ENCODE measurements at places on chromosomes 12 and 14. TPM values are rescaled to one million over a fixed set of nuclear protein-coding genes. Genes with fewer than 3 reads are reported as not detected.

SIX6 gene
- not detected for total RNA-seq

PLA2G1B gene
- total RNA-seq, result not detected

HOXC11 gene
- not detected for total RNA-seq

GRCh38 chr12:113347-113746 lies 46.8 kb downstream of the IQSEC3 start:
- H3K27me3 ChIP-seq, result no peaks in the 10 kb centered on the region
- no peaks in the 10 kb centered on the region for H3K36me3 ChIP-seq
- peaks cover 17% of the 10 kb centered on the region for H3K4me1 ChIP-seq
- no peak for DNase-seq
- no peak overlapping the region for H3K27ac ChIP-seq

- no peak overlapping the region for H3K27ac ChIP-seq
- no peak for DNase-seq
Measured at GRCh38 chr12:39006286-39006685, 100.9 kb upstream of the CPNE8 start.

- peaks cover 10% of the 10 kb centered on the region for H3K4me1 ChIP-seq
- no peak for DNase-seq
- H3K27ac ChIP-seq, result no peak overlapping the region
- H3K4me3 ChIP-seq, result no peak overlapping the region
- H3K27me3 ChIP-seq, result no peaks in the 10 kb centered on the region
Measured at GRCh38 chr12:131591714-131592709, 118.9 kb upstream of the SFSWAP start.

- no peaks in the 10 kb centered on the region for H3K4me1 ChIP-seq
- DNase-seq, result peak; percentile 62
- peaks cover 15% of the 10 kb centered on the region for H3K36me3 ChIP-seq
- no peak overlapping the region for H3K4me3 ChIP-seq
Measured at GRCh38 chr12:121916719-121917118, 1.7 kb upstream of the CFAP251 start.

- H3K36me3 ChIP-seq, result no peaks in the 10 kb centered on the region
- peaks cover 6% of the 10 kb centered on the region for H3K4me1 ChIP-seq
- H3K4me3 ChIP-seq, result no peak overlapping the region
- DNase-seq, result no peak
- no peaks in the 10 kb centered on the region for H3K27me3 ChIP-seq
Measured at GRCh38 chr14:73140811-73141323, 4.6 kb downstream of the PSEN1 start.

- no peaks in the 10 kb centered on the region for H3K27me3 ChIP-seq
- no peak overlapping the region for H3K4me3 ChIP-seq
- no peaks in the 10 kb centered on the region for H3K36me3 ChIP-seq
Measured at GRCh38 chr12:81499809-81500208, 259.3 kb downstream of the PPFIA2 start.

All from cardiac muscle cell (in vitro differentiated cells and primary cell).